Caki2 (cell line): ENCODE measurements at places on chromosomes 11 and 22. TPM values are rescaled to one million over a fixed set of nuclear protein-coding genes. Genes with fewer than 3 reads are reported as not detected.

GRCh38 chr11:2950825-2951224 is 21.6 kb upstream of the PHLDA2 start:
- DNase-seq, result no peak

CD3E gene
- not detected in 2 replicates for total RNA-seq

- DNase-seq, result no peak
Measured at GRCh38 chr11:75413864-75414263, 14.5 kb downstream of the RPS3 start.

- no peak for DNase-seq
Measured at GRCh38 chr11:78195917-78196560, 7.3 kb downstream of the USP35 start.

SHANK3 gene
- total RNA-seq, result 1.1 and 2.3 TPM in 2 replicates

DNA sequence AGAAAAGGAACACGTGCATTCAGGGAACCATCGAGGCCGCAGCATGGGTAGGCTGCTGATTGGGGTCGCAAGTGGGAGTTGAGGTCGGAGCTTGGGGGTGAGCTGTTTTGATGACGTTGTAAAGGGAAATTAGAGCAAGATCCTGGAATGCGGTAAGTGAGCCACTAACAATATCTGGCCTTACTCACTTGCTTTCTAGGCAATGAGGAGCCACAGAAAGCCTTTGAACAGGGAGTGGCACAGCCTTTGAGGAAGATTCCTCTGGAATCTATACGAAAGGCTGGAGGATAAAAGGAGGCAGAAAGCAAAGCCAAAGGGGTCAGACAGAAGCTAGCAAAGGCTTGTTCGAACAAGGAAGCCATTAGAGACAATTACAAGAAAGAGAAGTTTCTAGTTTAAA is 197.5 kb downstream of the LARGE1 start:
- no peak for DNase-seq

GRCh38 chr22:39207141-39208012 is 37.4 kb downstream of the PDGFB start:
- DNase-seq, result no peak
